ENCODE measurements at places on chromosomes 16 and 17.

DNA sequence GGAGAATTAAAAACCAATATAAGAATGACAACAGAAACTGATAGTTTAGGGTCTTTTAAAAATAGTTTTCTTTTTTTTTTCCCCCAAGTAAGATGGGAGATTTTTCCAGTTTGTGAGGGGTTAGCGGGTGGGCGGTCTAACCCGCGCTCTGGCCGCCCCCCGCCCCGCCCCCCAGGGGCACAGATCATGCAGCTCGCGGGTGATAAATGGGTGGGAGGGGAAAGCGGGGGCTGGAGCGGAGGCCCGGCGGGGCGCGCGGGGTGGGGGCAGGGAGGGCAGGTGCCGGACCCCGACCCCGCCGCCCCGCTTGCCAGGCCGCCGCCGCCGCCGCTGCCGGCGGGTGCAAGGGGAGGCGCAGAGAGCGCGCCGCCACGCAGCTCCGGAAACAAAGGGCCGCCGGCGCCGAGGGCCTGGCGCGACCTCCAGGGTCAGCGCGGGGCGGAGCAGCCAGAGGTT lies 60.1 kb upstream of the GSE1 start:
- no peak for DNase-seq

- DNase-seq = no peak
Measured at GRCh38 chr17:17570140-17570797, 21.2 kb downstream of the PEMT start.

- DNase-seq = no peak
Measured at GRCh38 chr17:69574257-69575197, 160.0 kb downstream of the MAP2K6 start.

DNA sequence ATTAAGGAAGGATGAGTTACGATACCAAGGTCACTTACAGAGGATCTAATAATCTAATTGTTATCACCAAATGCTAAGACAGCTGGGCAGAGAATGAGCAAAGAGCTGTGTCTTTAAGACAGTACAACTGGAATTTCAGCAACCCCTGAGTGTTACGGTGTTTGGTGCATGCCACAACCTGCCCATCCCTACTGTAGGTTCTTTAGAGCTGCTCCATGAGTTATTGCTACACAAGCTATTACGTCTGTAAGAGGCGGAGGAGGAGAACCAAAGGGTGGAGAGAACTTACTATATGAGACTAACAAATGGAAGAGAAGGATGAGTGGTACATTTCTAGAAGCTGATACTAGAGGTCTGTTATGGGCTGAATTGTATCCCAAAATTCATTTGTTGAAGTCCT lies 14.2 kb upstream of the C17orf78 start:
- no peak for DNase-seq

- no peak for DNase-seq
Measured at GRCh38 chr17:19750835-19751234, 2.7 kb upstream of the ALDH3A1 start.

GRCh38 chr17:44850025-44850424 lies 2.3 kb downstream of the HIGD1B start:
- DNase-seq = no peak

DNA sequence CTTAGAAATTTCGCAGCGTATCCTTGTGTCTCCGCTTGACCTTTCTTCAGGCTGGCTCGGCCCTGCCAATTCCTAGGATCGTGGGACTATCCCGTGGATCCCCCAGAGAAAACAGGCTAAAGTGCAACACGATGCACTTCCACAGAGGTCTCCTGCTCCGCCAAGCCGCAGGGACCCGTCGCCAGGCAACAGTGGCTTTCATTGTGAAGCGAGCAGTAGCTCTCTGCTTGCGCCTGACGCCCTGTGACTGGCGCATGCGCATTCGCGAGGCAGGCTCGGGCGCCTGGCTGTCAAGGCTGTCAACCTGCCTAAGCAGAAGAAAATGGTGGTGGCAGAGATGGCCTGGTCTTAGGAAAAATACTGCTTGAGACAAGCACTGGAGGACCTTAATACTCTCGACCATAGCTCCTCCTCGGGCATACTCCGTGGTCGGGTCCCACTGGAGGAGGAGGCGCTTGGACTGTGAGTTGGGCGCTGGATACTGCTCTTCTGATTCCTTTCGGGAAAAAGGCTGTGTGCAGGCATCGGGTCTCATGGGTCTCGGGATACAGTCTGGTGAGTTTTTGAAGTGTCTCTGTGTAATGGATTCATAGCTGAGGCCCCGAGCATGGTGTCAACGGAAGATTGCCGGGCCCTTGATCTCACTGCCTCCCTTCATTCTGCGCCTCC lies 2336.1 kb downstream of the TP53TG3F start:
- DNase-seq = no peak

GRCh38 chr17:76643553-76644148 lies at the start of gene ST6GALNAC1:
ST6GALNAC1 (minus strand) TSS chr17:76643757; CDS start chr17:76643638, 119 bp downstream.
- DNase-seq = no peak
